ENCODE measurements at places on chromosomes 5 and 9.

- no peak for DNase-seq
Observed at GRCh38 chr9:98665501-98665900, 43.2 kb downstream of the GABBR2 start.

- no peak for DNase-seq
Observed at GRCh38 chr5:14428302-14429081, 153.1 kb upstream of the OTULINL start.

GRCh38 chr5:83721953-83722901, 1.6 kb upstream of the HAPLN1 start:
- no peak for DNase-seq

- no peak for DNase-seq
Observed at GRCh38 chr5:2399096-2399495, 352.4 kb downstream of the IRX2 start.

DNA sequence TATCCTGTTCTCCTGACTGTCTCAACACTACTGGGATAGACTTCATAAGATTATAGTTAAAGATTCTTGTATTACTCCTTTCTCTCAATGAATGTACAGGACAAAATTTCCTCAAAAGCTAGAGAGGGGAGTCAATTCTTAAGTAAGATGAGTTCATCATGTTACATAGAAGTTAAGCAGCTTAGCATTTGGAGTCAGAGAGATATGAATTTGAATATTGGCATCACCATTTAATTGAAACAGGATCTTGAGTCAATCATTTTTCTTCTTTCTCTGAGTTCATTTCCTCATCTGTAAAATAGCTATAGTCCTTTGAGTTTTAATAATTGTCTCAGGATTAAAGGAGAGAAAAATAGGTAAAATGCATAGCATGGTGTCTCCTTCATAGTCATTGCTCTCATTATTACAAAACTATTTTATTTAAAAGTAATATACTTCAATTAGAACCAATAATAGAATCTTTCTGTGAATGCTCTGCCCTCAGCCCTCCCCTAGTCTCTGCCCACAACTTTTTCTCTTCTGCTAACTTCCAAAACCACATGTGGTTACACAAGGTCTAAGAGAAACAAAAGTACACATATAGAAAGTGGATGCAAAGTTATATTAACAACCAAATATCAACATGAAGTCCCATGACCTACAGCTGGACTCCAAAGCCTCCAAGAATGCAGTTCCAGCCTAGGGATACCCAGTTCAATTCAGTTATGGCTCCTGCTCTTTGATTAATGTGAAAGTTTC, 265.6 kb downstream of the TLE1 start:
- no peak for DNase-seq

DNA sequence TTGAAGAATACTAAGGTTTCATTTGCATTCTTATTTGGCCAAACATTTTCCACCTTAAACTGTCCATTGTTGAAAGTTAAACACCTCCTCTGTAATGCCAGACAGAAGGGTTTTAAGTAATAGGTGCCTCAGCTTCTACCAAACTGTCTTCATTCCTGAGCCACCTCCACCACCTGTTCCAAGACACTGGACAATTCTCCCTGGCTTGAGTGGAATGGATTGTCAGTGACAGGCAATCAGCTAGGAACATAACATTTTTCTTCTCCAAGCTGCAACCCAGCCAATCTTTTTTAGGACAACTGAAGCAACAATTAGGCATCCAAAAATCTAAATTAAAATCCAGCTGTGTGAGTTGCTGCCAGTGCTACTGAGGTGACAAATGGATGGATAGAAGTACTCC, 73.9 kb upstream of the ICE1 start:
- no peak for DNase-seq

- no peak for DNase-seq
Observed at GRCh38 chr5:6457592-6457991, 8.9 kb downstream of the UBE2QL1 start.

DNA sequence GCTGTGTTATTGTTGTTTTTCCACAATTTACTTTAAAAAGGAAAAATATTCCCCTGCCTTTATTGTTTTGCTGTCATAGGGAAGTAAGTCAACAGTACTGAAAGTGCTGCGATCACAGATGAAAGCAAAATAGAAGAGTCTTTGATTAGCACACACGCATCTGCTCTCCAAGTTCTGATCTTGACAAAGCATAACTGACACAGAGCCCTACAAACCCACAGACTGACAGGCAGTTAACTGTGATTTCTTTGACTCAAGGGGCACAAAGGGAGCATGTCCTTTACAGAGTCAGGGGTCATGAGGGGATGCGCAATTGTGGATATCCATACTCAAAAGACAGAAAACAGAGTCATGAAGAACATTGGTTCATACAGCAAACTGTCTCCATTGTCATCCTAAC, 123.7 kb downstream of the SNCAIP start:
- no peak for DNase-seq

DNA sequence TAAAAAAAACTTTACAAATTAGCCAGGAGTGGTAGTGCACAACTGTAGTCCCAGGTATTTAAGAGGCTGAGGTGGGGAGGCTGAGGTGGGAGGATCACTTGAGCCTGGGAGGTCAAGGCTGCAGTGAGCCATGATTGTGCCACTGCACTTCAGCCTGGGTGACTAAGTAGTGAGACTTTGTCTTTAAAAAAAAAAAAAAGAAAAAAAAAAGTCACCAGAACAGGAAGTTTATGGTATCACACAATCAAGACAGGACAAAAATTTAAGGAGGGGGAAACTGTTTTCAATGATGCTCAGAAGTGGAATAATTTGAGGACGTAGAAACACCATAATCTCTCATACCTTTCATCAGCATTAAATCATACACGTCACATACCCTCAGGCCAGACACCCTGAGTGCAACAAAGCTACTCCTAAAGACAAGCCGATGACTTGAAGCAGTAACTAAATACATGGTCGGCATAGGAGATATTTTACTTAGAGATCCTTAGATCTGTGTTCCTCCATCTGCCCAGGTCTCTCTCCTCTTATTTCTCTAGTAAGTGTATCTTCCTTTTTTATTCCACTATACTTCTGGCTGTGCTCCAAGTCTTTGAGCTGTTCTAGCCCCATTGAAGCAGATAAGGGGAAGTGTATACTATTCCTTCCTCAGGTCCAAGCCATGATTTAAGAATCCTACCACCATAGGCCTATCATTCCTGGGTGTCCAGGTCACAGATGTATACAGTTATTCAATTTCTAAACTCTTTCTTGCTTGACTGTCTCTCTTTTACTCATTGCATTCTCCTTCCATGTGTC, 91.3 kb upstream of the APC start:
- DNase-seq, result no peak

- DNase-seq, result no peak
Observed at GRCh38 chr5:128539038-128539429, 989 bp upstream of the FBN2 start.

- no peak for DNase-seq
Observed at GRCh38 chr9:135093111-135093510, 5.6 kb downstream of the OLFM1 start.

DNA sequence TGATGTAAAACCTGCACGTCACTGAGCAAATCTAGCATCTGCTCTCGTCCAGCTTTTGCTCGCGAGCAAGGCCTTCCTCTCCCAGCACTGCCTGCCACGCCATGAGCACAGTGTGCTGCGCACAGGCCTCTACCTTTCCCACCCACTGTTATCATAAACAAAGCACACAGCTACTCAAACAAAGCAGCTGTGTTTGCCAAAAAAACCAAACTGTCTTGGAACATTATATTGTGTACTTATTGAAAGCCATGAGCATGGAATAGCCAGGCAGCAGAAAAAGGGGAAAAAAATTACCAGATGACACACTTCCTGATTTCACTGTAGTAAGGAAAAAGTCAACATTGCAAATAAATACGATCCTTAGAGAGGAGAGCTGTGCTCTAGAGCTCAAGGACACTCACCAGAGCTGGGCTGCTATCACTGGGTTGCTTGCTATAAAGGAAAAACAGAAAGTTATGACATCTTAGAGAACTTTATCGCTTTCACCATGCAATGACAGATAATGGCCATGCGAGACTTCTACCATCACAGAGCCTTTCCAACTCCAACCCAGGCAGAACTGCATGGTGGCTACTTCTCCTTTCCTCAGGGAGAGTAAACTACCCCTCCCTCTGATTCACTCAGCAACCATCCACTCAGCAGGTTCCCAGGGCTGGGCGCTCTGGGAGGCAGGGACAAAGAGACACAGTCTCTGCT, 69.6 kb downstream of the EPB41L4B start:
- no peak for DNase-seq

GRCh38 chr9:89808756-89809181, 204.0 kb downstream of the GADD45G start:
- no peak for DNase-seq

DNA sequence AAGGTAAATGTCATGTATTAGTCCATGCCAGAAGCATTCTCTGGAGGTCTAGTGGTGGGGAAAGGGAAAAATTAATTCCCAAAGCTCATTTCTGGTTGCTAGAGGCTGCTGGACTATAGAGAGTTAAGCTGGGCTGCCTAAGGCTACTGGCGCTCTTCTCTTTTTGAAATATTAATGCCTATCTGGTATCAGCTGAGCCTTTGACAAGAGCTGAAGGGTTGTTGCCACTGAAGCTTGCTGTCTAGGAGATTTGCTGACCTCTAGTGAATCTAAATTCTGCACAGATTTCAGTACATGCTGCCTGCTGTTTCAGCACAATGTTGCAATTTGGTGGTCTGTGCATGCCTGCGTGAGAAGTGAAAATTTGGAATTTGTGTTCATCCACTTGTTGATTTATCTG, 29.1 kb upstream of the PLCXD3 start:
- no peak for DNase-seq

GRCh38 chr5:122738088-122738487, 36.8 kb upstream of the SNX2 start:
- DNase-seq, result no peak

DNA sequence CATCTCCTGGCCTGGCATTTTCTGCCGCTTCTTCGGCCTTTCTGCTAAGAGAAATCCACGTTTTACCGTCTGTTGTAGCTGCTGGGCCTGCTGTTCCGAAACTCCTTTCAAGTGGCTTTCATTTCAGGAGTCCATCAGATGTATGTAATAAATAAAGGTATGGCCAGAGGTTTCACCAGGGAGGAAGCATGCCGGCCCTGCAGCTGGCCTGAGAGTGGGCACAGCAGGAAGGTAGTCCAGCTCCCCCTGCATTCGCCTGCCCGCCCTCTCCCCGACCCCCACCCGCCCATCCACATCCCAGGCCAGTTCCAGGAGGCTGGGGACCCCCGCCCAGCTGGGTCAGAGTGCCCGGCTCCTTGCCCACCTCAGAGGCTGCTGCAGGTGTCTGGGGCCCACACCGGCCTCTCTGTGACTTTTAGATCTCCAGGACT, 46.4 kb upstream of the EXOC3 start:
- DNase-seq, result no peak

- DNase-seq, result no peak
Observed at GRCh38 chr5:74993743-74994142, 58.6 kb downstream of the GCNT4 start.

DNA sequence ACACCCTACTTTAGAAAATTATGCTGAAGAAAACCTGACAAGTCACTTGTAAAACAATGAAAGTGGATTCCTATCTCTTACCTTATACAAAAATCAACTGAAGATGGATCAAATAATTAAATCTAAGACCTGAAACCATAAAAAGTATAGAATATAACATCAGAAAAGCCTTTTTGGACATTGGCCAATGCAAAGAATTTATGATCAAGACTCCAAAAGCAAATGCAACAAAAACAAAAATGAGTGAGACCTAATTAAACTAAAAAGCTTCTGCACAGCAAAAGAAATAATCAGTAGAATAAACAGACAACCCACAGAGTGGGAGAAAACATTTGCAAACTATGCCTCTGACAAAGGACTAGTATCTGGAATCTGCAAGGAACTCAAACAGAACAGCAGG, 303.0 kb upstream of the CDH9 start:
- DNase-seq, result no peak

DNA sequence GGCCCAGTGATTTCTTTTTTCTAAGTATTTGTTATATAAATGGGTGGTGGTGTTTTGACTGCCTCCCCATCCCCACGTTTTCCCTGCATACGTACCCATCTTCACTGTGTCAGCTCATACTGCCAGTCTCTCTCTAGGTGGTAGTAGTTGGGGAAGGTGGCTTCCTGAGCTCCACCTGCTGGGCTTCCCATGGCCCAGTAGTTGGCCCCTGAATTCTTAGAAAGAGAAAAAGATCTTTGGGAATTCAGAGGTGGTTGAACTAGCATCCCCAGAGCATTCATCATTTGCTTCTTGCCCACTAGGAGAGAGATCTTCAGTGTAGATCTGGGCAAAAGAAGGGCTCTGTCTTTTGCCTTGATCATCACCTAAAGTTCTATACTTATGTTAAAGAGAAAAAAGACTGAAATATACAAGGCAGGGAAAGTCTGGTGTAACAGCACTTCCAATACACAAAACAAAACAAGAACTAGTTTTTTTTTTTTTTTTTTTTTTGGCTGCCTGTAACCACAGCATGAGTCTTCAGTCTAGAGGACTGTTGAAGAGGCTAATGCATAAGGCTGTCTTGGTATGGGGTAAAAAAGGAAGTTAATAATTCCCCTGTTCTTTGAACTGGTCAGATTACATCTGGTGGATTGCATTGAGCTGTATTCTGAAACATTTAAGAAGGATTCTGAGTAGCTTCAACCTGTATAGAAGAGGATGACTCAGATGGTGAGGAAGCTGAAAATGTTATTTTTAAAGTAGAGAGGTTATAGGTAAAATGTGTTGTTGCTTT, 128.7 kb downstream of the ATG10 start:
- no peak for DNase-seq

All from stimulated activated CD8-positive, alpha-beta memory T cell treated with anti-CD3 and anti-CD28 coated beads, Interleukin-7, amount 100 ng/mL, for 1 hour (primary cell).